ENCODE measurements at places on chromosomes 7 and 10.

DNA sequence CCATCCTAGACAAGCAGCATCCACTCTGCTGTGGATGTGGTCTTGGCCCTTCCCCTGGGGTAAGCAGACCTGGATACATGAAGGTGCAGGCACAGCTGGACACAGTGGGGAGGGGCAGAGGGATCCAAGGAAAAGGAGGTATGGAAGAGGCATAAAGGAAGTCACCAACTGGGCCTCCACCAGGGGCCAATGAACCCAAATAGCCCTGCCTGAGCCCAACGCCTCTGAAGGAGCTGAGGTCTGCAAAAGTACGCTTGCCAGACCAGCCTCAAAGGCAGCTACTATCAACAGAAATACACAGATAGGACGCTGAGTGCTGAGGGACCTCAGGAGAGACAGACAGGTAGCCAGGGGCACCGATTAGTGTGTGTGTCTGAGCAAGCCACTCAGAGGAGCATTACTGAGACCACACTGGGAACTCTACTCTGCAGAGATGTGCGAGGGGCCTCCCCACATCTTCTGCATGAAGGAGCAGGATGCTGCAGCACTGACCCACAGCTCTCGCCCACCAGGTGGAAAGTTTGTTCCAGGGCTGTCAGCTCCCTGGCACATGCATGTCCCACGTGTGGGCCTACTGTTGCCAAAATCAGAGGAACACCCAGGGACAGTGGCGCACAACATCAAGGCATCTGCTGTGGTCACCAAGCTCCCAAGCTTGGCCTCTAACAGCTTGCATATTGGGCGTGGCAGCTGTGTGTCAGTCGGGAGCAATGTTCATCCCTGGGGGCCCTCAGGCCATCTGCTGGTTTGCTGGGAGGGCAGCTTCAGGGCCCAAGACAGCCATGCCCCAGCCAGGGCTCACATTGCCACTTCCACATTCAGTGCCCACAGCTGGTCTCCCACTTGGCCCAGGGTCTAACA, 40.0 kb downstream of the MKI67 start:
- DNase-seq = no peak

DNA sequence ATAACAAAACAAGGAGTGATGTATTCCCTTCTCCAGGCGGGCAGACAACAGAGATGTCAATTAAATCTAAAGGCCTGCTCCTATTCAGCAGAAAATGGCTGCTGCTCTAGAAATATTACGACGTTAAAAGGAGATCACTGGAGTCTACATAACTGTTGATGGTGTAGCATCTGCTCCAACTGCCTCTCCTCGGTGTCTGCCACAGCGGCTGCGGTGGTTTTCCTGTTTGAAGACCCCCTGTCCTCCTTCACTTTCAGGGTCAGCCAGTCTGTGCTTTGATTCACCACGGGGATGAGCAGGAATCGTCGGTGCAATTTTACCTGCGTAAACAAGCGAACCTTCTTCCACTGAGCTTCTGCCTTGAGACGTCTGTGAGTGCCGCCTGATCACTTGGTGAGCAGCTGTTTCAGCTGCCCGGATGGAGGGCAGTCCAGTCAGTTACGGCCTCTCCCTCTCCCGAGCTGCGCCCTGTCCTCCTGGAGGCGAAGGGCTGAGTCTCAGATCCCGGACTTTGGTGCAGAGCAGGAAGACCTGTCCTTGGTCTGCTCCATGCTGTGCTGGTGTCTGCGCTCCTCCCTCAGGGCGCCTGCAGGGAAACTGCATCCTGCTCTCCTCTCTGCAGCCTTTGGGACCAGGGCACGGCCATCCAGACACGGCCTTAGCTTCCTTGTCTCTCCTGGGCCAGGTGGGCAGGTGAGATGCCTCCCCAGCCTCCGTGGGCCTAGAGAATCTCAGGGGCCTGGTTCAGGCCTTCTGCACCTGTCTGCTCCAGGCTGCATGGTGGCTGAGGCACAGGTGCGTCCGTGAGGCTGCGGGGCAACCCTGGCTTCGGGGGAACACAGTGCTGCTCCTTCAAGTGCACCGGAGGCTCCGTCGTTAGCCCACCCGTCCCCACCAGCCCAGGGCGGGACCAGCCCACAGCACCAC, 326.6 kb downstream of the ADARB2 start:
- no peak for DNase-seq

- no peak for DNase-seq
Observed at GRCh38 chr10:125007436-125007835, 65.5 kb downstream of the ZRANB1 start.

- DNase-seq = no peak
Observed at GRCh38 chr10:116113721-116114501, 159.1 kb downstream of the GFRA1 start.

- no peak for DNase-seq
Observed at GRCh38 chr10:118868589-118868988, 113.8 kb upstream of the CACUL1 start.

GRCh38 chr7:28347475-28348318, 64.6 kb upstream of the CREB5 start:
- no peak for DNase-seq

GRCh38 chr7:473870-474604, 45.6 kb downstream of the PDGFA start:
- DNase-seq = no peak

DNA sequence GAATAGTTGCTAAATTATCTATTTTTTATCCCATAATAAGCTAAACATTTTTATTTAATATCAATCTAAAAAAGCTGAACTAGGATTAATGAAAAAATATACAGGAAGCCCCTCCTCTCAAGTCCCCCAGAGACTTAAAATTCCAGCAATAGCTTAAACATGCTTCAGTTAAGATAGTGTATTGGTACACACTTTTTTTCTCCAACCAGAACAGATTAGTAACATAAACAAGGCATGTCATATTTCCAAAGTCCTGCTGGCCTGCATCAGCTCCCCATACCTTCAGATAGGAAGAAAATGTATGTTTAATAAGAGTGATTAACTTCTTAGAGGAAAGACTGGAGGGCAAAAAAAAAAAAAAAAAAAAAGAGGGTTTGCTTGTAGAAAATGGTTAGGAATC, 7.1 kb downstream of the TBX20 start:
- no peak for DNase-seq

DNA sequence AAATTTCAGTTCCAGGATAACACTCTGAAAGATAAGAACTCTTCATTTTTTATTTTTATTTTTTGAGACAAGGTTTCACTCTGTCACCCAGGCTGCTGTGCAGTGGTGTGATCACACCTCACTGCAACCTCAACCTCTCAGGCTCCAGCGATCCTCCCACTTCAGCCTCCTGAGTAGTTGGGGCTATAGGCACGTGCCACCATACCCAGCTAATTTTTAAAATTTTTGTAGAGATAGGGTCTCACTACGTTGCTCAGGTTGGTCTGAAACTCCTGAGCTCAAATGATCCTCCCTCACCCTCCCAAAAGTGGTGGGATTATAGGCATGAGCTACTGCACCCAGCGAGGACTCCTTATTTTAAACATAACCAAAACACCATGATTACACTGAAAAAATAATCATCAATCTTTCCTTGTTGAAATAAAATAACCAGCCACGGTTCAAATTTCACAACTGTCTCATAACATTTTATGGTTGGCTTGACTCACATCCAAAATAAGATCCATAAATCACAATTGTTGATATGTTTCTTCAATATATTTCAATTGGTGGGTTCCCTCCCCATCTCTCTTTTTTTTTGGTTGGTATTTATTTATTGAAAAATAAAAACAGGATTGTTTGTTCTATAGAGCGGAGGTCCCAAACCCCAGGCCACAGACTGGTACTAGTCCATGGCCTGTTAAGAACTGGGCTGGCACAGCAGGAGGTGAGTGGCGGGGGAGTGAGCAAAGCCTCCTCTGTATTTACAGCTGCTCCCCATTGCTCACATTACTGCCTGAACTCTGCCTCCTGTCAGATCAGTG, 60.1 kb upstream of the FAM171A1 start:
- DNase-seq = no peak

GRCh38 chr10:70458329-70459060, 17.0 kb upstream of the NODAL start:
- no peak for DNase-seq

- no peak for DNase-seq
Observed at GRCh38 chr10:112706577-112706976, 243.5 kb upstream of the TCF7L2 start.

DNA sequence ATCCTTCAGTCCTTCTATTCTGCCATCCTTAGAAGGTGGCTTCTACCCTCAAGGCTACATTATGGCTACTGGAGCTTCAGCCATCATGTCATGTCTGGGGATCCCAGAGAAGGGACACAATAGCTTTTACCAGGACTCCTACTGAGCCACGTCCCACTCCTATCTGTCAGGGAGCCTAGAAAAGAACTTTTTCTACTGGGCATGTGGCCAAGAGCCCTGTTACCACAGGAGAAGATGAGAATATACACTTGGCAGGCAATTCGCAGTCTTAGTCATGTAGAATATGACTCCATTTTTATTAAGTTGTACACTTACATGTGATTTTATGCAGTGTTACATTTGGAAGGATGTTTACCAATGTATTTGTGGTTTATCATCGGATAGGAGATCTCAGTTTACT, 64.6 kb upstream of the KCNMA1 start:
- DNase-seq = no peak

DNA sequence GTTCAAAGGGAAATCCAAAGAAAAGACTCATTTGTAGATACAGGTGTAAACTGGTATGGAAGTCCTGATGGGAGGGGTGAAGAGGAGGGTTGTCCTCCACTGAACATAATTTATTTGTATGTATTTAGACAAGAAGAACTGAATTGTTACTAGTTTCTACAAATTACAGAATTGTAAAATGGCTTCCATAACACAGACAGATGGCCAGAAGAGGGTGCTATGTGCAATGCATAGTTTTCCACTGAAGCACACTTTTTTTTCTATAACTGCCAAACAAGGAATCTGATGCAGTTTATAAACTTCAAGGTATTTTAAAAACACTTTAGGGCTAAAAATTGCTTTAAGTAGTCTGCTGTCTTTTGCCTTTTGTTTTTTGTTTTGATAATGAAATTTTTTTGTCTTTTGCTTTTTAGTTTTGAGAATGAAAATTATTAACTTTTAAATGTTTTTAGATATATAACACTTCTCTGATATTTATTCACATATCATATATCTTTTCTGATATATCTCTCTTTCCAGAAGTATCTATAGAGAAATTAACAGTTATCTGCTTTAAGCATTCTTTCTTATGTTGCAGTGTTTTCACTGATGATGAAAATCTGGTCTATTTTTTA, 58.5 kb downstream of the PHYHIPL start:
- peak; percentile 3 for DNase-seq

GRCh38 chr10:75538765-75539164, 107.3 kb downstream of the LRMDA start:
- no peak for DNase-seq

GRCh38 chr7:25615593-25615992, 387.3 kb upstream of the NPVF start:
- no peak for DNase-seq

GRCh38 chr10:57864765-57865680, 402.7 kb downstream of the IPMK start:
- DNase-seq = no peak

GRCh38 chr10:89652806-89653370, 7.8 kb upstream of the PANK1 start:
- DNase-seq = no peak

GRCh38 chr7:5360971-5361370, 62.7 kb downstream of the TNRC18 start:
- no peak for DNase-seq

GRCh38 chr10:107058331-107058730, 106.2 kb downstream of the SORCS1 start:
- DNase-seq = no peak

DNA sequence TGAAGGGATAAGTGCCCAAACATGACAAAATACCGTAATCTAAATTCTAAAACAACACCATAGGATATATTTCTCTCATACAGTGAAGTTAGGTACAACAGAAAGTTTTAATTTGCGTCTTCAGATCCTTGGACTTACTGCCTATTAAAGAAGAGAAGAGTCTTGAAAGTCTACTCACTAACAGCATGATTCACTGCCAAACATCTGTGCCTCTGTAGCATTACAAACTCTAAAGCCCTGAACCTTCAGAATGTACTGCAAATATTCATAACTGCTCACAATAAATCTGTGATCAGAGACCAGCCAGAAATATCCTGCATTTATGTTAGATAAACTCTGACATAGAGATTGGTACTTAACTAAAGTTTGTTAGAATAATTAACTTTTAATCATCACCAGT, 365.3 kb downstream of the PARD3 start:
- no peak for DNase-seq

GRCh38 chr10:98391065-98391464, 23.9 kb downstream of the PYROXD2 start:
- DNase-seq = no peak

DNA sequence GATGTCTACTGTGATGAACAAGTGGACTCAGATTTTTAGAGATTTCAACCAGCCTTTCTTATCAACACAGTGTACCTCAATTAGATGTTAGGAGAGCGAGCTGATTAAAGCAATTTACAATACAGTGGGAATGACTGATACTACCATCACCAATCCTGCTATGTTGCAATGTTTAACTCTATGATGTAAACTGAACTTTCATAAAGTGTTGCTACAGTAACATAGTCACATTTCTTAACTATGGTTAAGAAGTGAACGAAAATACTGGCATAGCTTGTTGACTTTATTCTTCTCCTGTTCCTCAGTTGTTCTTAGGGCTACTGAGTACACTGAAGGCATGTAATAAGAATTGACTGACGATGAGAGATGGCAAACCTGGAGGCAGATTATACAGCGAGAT, 139.8 kb downstream of the MYOF start:
- no peak for DNase-seq

DNA sequence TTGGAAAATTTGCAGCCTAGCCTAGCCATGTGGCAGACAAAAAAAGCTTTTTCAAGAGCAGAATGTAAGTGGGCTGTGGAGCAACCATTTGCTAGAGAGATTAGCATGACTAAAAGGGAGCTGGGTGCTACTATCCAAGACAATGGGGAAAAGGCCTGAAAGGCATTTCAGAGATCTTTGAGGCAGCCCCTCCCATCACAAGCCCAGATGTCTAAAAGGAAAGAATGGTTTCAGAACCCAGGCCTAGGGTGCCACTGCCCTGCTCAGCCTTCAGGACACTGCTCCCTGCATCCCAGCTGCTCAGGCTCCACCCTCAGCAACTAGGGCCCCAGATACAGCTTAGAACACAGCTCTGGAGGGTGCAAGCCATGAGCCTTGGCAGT, 24.7 kb downstream of the PNLIPRP3 start:
- no peak for DNase-seq

- no peak for DNase-seq
Observed at GRCh38 chr10:130575756-130576285, 439.6 kb downstream of the GLRX3 start.

GRCh38 chr10:25575343-25575742, 358.7 kb upstream of the MYO3A start:
- no peak for DNase-seq

GRCh38 chr7:139886899-139887298, 57.8 kb downstream of the TBXAS1 start:
- no peak for DNase-seq

DNA sequence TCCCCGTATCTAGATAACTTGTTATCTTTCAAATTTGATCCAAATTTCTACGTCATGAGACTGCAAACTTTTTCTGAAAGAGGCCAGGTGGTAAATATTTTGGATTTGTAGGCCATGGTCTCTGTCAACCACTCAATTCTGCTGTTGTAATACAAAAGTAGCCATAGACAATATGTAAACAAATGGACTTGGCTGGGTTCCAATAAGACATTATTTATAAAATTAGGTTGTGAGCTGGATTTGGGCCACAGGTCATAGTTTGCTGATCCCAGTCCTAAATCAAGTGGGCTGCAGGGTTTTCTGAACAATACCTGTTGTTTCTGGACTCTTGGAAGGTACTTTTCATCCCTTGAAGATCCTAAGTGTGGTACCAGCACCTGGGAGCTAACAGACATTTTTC, 1178.0 kb downstream of the SORCS1 start:
- no peak for DNase-seq

Measured in NCI-H2081 (cell line).